Activated CD8-positive, alpha-beta memory T cell treated with anti-CD3 and anti-CD28 coated beads for 1 hour (primary cell): ENCODE measurements at places on chromosomes 2 and 18.

GRCh38 chr18:12744103-12744502 lies 41.3 kb downstream of the PSMG2 start:
- no peak for DNase-seq

GRCh38 chr2:176461098-176461808 lies 192.0 kb downstream of the MTX2 start:
- no peak for DNase-seq

- no peak for DNase-seq
These were observed at the start of gene HAAO for GRCh38 chr2:42792583-42793333. Gene HAAO (minus strand): TSS chr2:42792583. CDS start chr2:42792536, 47 bp downstream.

DNA sequence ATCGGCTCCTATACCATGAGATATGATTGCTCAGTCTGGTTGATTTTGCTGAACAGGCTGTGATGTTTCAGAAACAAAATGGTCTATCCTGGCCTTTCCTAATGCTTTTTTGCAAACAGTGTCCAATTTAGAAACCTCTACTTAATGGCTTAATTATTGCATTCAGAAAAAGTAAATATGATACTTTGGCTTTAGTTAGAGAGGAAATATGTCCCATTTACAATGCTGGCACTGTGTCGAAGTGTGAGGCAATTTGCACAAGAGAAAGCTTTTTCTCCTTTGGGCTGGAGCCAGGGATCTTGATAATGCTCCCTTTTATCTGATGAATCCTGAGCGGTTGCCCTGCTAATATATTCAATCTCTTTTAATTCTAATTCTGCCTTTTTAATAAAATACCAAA lies 418.9 kb downstream of the EPHA4 start:
- no peak for DNase-seq

- DNase-seq = no peak
These were observed 19.1 kb downstream of the KCNE4 start for GRCh38 chr2:223071139-223071538.

DNA sequence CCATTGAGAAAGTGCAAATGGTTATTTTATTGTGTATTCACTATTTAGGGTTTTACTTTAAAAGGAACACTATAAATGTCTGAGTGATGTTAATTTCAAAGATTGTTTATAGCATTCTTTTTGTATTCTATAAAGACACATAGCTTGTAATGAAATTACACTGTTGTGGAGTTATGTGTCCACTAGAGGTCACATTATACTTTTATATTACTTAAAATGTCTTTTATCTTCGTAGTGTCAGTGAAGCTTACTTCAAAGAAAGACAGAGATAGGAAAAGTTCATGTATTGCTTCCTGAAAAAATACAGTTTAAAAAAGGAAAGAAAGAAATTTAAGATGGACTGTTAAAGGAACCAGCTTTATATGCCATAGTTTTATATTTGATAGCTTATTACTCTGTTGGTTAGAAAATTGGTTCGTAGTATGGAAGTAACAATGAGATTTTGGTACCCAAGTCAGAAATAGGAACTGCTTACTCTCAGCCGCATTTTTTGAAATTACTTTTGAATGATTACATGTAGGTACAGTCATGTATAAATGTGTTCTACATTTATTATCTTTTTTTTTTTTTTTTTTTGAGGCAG lies 20.5 kb downstream of the APLF start:
- no peak for DNase-seq

GRCh38 chr2:99461828-99462483 lies 27.9 kb downstream of the REV1 start:
- no peak for DNase-seq

DNA sequence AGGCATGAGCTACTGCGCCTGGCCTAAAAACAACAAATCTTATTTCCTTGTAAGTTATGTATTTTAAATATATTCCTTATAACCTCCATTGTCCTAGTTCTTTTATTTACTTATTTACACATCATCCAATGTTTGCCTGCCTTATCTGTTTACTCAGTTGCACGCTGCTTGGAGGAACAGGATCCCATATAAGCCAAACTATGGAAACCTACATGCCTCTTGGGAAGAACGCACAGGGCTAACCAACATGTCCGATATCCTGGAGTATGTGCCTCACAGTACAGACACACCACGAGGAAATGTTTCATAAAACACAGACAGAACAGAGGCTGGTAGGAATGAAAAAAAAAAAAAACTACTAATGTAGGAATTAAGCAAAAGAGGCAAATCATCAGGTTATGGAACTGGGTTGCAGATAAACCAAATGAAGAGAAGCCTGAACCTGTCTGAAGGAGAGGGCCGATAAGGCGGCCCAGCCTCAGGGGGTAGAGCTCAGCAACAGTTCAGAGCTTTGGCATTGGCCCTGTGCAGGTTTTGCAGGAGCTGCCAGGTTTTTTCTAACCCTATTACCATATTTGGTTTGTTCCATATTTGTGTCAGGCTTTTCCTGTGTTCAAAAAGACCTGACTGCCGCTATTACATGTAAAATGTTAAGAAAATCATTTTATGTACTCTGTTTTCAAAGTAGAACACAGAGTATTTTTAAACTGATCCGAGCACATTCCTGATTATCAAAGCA lies 19.9 kb upstream of the SP3 start:
- no peak for DNase-seq

DNA sequence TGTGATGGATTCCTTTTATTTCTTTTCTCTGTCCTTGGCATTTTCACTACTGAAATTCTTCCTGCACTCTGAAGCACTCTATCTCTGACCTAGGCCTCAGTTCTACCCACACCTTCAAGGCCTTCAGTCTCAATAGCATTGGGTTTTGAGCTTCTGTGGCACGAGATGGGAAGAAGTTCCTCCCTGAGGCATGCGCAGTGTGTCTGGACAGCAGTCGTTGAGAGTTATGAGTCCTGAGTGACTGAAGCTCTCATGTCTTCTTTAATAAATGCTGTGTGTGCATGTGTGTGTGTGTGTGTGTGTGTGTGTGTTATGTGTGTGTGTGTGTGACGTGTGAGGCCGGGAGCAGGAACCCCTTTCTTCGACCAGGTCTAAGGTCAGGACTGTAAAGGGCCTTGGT lies 95.8 kb upstream of the DAPL1 start:
- no peak for DNase-seq

GRCh38 chr2:12754643-12755042 lies 37.9 kb downstream of the TRIB2 start:
- no peak for DNase-seq

DNA sequence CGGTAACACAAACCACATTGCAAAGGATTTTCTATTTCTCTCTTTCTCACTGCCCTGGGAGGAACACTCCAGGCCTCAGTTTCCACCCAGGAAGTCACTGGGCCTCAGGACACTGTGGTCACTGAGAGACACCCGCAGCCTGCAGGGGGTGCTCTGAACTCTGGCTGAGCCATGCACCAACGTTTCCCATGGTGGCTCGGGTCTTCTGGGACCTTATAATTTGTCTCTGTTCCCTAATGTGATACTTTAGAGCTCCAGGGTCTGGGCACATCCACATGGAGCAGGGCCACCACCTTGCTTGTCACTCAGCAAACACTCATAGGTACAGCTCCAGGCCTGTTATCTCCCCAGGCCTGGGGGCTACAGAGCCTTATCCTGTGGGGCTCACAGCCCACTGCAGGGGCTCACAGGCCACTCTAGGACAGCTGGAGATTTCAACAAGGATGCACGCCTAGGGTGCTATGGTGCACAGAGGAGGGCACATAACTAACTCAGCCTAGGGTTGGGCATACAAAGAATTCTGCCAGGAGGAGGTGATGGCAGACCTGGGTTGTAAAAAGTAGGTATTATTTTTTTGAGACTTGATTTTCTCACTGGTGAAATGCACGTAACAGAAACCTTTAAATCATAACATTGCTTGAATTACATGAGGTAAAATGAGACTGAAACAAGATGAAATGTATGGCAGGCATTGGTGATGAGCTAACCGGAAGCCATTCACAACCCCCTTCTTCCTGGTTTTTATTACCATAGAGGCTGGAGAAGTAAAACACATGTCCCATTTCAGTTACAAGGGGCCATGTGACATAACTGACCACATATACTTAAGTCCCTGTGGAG lies 3.0 kb upstream of the HS1BP3 start:
- no peak for DNase-seq

DNA sequence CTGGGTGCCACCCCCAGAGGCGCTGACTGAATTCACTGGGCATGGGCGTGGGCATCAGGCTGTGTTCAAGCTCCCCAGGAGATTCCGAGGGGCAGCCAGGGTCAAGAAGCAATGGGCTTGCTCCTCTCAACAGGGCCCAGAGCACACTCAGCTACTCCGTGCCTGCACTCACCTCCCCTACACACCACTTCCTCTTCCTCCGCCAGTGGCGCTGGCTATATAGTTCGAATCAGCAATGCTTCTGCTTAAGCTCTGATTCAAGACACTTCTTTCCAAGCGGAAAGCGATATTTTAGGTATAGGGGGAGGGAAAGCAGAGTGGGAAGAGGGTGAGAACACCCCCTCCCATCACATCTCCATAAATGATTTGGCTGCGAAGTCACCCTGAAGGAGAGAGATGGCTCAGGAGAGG lies 42.1 kb downstream of the CRACDL start:
- DNase-seq = no peak

DNA sequence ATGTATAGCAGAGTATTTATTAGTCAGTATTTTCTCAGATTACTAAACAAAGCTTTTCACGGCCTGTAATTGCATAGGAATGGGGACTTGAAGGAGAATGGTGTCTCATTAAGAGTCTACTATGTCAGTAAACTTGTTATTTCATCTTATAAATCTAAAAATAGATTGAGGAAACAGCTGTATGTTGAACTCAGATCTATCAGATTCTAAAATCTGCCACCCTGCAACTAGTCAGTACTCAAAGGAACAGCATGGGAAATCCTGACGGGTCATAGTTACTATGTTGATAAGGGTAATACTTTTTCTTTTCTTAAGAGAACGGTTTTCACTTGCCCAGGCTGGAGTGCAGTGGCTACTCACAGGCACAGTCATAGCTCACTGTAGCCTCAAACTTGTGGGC lies 70.2 kb upstream of the EMILIN2 start:
- DNase-seq = no peak

GRCh38 chr2:197247083-197247482 lies 63.5 kb downstream of the ANKRD44 start:
- DNase-seq = no peak

DNA sequence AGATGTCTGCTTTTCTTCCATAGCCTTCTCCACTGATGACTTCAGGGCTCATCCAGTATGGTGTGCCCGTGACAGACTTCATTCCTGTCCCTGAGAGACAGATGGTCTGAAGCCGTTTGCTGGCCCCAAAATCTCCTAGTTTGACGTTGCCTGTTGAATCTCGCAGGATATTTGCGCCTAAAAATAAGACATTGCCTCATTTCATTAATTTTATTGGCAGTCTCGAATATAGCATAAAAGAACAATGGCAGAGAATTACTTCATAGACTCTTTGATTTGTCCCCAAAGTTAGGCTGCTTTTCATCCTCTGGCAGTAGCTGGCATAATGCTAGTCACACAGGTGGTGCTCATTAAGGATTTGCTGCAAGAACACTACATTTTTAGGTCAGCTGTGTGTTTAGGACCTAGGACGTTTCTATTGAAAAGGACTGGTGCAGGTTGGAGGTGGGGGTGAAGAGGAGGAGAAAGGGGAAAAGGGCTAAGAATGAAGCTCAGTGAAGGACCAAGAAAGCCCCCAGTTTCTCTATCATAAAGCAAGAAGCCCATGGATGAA lies 14.7 kb upstream of the ERCC3 start:
- DNase-seq = no peak

DNA sequence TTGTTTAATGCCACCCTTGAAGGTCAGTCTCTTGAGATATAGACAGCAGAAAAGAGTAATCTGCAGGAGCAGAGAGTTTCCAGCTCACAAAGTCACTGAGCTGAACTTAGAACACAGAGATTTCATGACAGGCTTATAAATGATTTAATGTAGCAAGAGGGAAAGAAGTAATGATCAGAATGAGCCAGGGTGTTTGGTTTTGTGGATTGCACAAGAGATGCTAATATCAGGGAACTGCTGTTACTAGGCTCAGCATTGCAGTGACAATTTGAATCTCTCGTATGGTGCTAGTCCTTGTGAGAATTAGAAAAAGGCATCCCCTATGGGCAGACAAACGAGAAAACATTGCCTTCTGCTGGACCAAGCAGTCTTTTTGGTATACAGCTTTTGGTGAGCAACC lies 61.7 kb upstream of the ITGB6 start:
- DNase-seq = no peak

DNA sequence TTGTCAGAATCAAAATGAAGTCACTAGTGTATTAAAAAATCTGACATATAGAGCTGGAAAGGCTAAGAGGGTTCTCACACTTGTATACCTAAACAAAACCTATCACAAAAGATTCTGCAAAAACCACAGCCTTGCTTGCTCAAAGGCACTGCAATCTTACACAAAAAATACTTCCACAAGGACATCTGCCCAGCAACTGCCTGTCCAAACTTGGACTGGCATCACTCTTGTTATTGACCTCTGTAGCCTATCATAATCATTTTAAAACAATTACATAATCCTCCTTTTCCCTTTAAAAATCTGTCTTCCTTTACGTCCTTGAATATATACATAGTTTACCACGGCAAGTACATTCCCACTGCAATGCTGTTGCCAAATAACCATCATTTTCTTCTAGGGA lies 19.9 kb downstream of the CHMP3 start:
- no peak for DNase-seq

DNA sequence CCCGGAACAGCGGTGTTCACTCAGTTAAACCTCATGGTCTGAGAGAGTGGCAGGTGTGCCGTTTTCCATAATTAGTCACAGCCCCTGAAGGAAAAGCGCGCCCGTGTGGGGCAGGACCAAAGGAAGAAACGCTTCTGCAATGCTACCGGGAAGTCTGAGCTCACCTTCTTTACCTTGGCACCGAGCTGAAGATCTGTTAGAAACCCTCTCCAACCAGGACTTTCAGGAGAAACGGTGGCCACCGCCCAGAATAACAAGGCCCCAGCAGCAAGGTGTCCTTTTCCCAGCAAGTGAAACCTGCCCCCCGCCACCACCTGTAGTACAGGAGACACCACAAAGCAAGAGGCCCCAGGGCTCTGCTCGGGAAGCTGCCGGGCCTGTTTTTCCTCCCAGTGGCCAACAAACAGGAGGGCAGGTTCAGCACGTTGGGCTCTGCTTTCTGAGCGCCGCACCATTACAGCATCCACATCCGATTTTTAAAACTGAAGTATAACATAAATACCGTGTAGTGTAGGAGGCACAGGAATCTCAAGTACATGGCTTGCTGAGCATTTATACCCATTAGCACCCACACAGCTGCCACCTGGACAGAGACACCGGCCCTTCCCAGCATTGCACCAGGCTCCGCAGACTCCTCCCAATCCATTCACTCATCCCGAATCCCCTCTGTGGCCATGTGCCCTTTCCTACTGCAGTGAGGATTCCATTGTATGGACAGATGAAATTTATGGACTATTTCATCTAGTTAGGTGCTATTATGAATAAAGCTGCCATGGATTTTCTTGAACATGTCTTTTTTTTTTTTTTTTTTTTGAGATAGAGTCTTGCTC lies 121.8 kb upstream of the RIOK3 start:
- no peak for DNase-seq

GRCh38 chr18:69399253-69399652 lies 1.4 kb upstream of the DOK6 start:
- no peak for DNase-seq
